NCI-H2107 (cell line): ENCODE measurements at places on chromosomes 2 and 18.

- no peak for DNase-seq
Measured at GRCh38 chr2:51919395-51919794, 887.5 kb upstream of the NRXN1 start.

GRCh38 chr2:218168635-218169462 lies 2.1 kb upstream of the CXCR1 start:
- DNase-seq: no peak

DNA sequence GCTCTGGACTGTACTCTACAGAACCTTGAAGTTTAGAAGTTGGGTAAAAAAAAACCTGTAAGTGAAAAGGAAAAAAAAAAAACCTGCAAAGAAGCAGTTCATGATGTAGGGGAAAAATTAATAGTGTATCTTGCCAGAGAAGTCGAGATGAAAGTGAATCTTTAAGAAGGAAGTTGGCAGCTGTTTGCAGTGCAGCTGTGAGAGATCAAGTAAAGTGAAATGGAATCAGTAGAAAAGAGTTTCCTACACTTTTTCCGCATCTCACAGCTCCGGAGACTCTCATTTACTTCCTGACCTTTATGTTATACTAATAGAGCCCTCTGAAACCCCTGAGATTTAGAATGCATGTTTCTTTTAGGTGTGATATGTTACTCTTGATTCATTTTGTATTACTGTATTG lies 19.2 kb downstream of the RNMT start:
- DNase-seq: no peak

DNA sequence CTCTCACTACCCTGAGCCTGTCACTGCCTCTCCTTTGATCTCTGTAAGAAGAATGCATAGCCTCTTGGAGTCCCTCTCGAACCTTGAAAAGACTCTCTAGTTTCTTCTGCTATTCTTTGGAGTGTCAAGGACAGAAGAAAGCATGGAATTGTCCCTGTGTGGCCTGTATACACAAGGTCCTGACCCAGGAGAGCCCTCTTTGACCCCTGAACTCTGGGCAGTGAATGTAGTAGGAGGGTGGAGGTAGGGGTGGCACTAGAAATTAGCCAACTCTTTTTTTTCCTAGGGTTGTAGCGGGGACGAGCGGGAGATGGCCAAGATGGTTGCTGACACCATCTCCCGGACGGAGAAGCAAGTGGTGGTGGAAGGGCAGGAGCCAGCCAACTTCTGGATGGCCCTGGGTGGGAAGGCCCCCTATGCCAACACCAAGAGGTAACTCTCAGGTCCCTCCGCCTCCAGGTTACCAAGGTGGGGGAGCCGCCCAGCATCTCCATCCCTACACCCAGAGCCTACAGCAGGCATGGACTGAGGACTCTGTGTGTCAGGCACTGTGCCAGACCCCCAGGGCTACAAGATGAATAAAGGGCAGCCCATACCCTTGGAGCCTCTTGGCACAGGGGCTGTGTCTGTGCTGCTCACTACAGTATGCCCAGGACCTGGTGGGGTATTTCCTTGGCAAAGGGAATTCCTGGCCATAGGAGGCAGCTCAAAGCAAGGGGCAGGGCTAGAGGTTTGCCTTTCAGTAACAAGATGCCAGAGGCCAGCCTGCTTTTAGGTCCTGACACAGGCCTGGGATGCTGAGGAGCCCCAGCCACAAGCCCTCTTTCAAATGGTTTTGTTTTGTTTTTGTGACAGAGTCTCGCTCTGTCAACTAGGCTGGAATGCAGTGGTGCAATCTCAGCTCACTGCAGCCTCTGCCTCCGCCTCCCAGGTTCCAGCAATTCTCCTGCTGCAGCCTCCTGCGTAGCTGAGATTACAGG lies 16.4 kb downstream of the VIL1 start:
- DNase-seq: no peak

DNA sequence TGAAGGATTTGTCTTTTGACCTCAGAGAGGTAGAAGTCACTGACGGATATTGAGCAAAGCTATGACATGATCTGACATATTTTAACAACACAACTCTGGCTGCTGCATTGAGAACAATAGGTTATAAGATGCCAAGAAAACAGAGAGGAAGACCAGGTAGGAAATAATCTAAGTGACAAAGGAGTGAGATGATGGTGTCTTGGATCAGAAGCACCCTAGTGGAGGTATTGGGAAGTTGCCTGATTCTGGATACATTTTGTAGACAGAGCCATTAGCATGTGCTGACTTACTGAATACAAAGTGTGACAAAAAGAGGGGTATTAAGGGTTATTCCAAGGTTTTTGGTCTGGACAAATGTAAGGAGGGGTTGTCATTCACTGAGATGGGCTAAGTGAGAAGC lies 1438.1 kb downstream of the DPP10 start:
- no peak for DNase-seq

GRCh38 chr2:22281033-22281432 lies 1103.9 kb upstream of the KLHL29 start:
- no peak for DNase-seq

DNA sequence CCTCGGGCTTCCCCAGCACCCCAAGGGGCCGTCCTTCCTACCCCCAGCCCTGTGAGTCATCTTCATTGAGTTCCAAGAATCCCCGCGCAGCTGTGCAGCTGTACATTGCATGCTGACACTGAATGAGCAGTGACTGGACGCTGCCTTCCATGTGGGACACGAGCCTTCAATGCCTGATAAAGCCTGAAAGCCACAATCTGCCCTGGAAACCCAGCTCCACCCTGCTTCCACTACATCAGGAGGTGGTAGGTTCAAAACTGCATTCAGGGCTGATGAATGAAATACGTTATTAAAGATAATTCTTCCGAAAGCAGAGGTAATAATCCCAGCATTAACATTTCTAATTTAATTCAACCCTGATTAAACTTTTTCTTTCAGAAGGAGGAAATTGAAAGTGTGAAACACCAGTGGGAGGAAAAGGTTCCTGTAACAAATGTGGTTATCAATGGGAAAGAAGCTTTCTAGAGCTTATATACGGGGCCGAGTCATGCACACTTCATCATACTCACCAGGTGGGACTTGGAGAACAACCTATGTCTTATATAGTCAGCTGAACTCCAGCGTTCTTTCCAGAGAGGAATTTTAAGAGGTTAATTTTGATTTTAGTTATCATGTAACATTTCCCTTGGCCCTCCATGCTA lies 360.1 kb downstream of the LPIN1 start:
- no peak for DNase-seq

- no peak for DNase-seq
Measured at GRCh38 chr2:201182650-201183364, at the start of gene CASP10. CASP10 (plus strand) TSS chr2:201183141; CDS start chr2:201185778, 2,637 bp downstream.

- DNase-seq: no peak
Measured at GRCh38 chr2:121640380-121641316, 8.6 kb downstream of the CLASP1 start.

GRCh38 chr18:6374340-6374739 lies 40.4 kb downstream of the L3MBTL4 start:
- DNase-seq: no peak

- DNase-seq: no peak
Measured at GRCh38 chr18:22211657-22212056, 42.3 kb downstream of the GATA6 start.

- DNase-seq: no peak
Measured at GRCh38 chr2:118835746-118836410, 11.6 kb downstream of the EN1 start.

DNA sequence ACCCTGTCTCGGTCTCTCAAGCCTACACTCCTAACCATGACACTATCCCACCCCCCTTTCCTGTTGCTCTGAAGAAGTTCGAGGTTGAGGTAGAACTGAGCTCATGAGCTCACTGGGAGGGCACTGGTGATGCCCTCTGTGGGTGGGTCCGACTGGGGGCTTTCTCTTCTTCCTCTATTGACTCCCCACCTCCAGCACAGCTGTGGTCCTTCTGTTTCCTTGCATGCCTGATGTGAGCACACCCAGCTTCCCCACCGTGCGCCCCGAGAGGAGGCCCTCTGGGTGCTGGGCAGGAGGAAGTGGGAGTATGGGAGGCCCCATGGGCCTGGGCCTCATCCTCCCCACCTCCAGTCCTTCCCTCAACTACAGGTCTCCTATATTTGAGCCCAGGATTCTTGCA lies 20.9 kb downstream of the SPEG start:
- DNase-seq: no peak

DNA sequence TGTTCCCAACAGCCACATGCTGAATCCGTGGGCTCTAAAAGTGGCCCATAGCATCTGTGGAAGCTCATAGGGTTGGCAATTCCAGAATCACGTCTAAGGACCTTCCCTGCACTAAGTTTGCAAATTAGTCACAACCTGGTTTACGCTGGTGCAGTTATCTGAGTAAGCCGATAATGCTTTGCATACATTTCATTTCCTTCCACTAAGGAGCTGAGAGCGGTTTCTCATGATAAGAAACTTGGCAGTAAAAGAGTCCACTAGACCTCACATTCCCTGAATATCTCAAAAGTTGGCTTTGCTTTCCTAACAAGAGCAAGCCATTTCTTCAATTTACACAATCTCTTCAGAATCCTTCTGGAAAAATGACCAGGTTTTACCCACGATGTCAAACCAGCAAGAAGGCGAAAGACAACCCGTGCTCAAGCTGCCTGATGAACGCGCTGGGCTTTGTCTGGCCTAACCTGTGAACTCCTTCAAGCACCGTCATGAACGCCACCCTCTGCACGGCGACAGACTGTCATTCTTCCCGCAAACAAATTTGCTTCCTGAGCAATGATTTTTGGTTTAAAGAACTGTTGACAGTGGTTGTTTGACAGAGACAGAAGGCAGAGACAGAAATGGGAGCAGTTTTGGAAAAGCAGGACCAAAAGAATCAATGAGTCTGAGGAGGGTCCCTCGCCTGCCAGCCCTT lies 73.0 kb upstream of the COPS8 start:
- DNase-seq: no peak

GRCh38 chr2:29796446-29796845 lies 124.9 kb downstream of the ALK start:
- DNase-seq: no peak

GRCh38 chr2:219560037-219560892 lies 11.1 kb downstream of the OBSL1 start:
- no peak for DNase-seq

GRCh38 chr2:46170611-46171350 lies 126.4 kb upstream of the EPAS1 start:
- no peak for DNase-seq

DNA sequence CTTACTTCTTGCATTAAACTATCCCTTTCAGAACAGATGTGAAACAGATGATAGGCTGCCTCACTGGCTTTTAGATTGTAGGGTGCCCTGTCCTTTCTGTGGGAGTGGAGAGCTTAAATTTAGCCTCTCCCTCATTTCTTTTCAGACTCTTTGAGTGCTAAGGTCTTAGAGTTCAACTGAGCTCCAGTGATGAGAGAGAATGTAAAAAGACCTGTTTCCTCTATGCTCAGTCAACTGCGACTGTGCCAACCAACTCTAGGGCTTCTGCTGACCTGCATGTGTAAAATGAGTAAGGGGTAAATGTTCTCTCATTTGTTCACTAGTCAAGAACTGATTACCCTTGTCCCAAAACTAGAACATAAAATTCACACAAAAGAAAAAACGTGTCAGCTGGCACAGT lies 104.8 kb upstream of the TGFA start:
- no peak for DNase-seq

DNA sequence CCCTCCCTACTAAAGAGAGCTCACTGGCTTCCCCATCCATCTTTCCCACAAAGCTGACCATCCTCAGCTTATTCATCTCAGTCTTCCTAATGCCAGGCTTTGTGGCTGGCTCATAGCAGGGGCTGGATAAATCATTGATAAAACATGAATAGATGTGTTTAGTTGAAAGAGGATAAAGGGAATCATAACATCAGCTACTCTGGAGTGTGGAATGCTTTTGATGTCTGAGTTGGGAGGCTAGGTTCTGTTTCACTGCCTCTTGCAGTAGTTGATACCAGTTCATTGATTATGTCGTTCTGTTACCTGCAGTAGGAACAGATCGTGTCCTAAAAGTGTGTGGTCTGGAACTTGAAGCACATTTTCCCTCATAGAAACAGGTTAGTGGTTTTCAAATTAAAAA lies 66.3 kb upstream of the HK2 start:
- no peak for DNase-seq

DNA sequence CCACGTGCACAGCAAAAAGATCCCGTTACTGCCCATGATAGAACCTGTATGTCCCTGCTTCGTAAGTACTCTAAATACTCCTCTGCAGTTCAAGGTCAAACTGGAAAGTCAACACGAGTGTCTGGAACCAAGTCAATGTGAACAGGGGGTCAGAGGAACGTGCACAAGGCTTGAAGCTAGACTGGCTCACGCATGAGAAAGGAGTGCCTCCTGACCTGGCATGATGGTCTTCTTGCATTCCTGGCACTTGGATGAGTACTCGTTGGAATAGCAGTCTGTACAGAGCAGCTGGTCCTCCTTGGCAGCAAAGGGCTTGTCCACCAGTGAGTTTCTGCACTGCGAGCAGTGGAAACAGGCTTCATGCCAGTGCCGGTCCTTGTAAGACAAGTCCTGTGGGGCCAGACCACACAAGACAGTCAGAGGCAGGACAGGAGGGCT lies 25.5 kb downstream of the FHL2 start:
- DNase-seq: no peak

DNA sequence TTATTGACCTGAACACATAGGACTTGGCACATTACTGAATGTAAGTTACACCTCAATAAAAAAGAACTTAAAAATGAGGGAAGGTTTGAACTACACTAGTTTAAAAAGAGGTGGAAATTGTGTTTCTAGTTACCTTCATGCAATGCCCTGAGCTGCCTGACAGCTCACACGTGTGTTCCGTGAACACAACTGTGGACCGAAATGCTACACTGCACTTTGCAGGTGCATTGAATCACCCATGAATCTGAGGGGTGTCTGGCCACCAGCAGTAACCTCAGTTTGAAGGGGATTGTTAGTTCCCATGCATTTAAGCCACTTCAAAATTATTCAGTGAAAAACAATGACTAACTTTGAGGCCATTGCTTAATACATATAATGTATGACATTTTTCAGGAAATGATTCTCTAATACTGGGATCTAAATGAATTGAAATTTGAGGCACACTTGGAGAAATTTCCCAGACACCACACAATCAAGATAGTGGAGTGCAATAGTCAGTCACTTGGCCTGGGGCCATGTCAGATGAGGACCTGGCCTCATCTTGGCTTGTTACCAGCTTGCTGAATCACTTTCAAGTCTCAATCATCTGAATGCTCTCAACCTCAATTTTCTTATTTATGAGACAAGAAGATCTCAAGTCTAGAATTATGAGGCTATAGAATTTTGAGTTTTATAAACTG lies 59.3 kb downstream of the MYL12B start:
- DNase-seq: no peak

DNA sequence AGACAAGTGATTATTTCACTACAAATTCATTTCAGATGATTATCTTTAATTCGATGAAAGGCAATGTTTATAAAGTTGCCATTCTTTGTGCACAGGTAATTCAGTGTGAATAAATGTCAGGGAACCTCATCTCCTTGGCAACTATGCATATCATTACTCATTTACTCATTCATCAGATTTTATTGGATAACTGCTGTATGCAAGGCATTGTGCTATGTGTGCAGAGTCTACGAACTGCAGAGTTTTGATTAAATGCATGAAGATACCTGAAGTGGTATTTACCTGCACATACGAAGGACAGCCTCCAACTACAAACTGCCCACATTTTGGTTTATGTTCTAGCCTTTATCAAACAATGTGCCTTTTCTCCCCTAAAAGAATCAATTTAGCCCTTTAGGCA lies 3.5 kb downstream of the RND3 start:
- no peak for DNase-seq
